ENCODE measurements at places on chromosomes 6 and 20.

DNA sequence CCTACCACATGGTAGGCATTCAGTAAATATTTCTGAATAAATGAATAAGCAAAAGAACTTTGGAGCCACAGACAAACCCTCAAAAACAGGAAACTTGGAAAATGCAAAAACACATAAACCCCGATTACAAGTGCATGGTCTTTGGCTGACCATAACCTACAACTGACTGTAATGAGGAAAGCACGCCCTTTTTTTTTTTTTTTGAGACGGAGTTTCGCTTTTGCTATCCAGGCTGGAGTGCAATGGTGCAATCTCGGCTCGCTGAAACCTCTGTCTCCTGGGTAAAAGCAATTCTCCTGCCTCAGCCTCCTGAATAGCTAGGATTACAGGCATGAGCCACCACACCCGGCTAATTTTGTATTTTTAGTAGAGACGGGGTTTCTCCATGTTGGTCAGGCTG lies 11.9 kb upstream of the LATS1 start:
- DNase-seq, result no peak

GRCh38 chr20:653590-654416 lies 803 bp upstream of the SRXN1 start:
- DNase-seq, result no peak

DNA sequence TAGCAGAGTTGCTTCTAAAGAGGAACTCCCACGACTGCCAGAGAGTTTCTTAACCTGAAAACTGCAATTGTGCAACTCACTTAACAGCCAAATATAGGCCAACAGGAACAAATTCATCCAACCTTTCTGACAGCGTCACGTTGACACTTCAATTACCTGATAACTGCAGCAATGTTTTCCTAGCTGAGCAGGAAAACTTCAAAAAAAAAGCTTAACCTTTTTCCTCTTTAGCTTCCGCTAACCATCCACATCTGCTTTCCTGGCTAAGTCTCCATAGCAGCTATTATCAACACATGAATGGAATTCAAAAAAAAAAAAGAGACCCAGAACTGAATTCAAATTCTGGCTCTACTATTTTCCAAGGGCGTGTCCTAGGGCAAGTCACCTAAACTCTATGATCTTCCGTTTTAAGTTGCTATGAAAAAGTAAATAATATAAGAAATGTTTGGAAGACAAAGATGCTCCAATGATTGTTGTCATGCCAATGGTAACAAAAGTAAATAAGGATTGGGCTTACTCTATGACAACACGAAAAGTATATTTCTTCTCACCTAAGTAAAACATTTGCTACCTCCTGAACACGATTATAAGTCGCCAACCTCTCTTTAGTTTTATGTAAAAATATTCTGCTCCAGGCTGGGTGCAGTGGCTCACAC lies 524.6 kb upstream of the JARID2 start:
- no peak for DNase-seq

DNA sequence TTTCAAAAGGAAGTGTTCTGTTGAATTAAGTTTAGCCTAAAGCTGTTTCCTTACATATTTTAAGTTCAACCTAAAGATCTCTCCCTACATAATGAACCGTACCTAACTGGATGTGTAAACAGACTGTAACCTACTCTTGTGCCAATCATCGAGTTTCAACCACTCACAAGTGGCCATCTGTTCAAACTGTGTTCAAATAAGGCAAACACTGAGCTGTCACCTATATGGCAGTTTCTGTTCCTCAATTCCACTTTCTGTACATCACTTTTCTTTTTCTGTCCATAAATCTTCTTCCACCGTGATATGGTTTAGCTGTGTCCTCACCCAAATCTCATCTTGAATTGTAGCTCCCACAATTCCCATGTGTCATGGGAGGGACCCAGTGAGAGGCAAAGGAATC lies 428.6 kb downstream of the HACE1 start:
- DNase-seq, result no peak

DNA sequence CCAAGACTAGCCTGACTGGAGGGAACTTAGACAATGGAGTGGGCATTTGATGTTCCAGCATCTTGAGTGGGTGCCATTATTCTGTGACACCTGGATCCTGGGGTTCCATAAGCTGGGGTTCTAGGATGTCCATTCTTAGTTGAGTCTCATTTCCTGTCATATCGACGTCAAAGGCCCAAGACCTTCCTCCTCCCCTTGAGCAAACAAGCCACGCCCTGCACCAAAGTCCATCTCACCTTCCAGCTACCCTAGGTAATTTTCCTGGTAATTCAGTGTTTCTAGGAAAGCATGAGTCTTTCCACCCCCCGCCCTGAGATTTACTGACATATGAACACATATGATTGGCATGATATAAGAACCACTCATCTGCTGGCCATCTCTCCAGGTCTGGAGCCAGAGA lies at the start of gene TRIM40:
Gene TRIM40, plus strand, starts transcription at position 384 of the 400 bp plus-strand sequence. CDS start 897 bp downstream, outside the sequence.
- DNase-seq, result no peak

- no peak for DNase-seq
These were observed 39.3 kb downstream of the ALDH8A1 start for GRCh38 chr6:134910593-134910935.

DNA sequence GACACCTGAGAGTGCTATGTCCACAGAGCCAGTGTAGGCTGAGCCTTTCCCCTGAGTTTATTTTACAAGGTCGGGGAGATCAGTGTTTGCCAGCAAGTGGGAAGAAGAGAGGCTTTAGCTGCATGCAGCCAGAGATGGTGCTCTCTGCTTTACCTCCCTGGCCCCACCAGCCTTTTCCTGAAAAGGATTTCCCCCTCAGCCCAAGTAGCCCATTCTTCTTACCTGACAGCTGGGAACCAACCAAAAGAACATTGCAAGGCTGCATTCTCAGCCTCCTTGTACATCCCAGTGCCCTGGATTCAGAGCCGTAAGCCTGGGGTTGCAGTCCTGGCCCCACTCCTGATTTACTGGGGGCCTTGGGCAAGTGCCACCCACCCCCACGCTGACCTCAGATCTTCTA lies 16.9 kb downstream of the SNPH start:
- DNase-seq, result no peak

DNA sequence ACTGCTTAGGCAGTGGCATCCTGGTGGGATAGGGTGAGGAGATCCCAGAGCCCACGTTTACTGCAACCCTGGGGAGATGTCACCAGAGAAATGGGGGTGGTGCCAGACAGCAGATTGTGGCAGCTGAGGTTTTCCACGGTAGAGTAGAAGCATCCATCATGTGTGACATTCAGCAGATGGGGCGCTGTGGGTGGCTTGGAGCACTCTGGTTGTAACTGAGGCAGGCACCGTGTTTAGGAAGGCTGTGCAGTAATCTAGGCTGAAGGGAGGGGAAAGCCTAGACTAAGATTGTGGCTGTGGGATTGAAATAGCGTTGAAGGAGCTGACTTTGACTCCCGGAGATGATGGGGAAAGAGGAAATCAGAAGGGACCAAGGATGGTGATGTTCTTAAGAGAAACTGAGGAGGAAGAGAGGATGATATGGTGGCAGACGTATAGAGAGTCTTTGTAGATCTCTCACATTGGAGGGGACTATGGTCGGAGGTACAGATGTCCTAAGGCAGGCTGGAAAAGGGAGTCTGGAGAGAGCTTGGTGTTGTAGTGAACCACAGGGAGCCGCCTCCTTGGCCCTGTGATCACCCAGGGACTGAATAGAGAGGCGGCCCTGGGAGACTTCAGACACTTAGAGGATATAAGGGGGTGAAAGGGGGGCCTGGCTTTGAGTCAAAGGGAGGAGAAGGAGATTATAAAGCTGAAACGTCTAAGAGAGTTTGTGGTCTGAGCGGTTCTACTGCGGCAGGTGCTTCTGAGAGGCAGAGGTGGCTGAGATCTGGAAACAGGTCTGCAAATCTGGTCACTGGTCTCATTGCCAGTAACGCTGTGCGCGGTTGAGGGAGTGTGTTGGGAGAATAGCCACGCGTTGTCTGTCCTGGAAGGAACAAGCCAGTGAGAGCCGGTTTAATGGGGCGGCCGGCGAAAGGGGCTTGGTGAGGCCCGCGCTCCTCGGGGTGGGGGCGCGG lies 792 bp upstream of the MICA start:
- DNase-seq, result no peak

DNA sequence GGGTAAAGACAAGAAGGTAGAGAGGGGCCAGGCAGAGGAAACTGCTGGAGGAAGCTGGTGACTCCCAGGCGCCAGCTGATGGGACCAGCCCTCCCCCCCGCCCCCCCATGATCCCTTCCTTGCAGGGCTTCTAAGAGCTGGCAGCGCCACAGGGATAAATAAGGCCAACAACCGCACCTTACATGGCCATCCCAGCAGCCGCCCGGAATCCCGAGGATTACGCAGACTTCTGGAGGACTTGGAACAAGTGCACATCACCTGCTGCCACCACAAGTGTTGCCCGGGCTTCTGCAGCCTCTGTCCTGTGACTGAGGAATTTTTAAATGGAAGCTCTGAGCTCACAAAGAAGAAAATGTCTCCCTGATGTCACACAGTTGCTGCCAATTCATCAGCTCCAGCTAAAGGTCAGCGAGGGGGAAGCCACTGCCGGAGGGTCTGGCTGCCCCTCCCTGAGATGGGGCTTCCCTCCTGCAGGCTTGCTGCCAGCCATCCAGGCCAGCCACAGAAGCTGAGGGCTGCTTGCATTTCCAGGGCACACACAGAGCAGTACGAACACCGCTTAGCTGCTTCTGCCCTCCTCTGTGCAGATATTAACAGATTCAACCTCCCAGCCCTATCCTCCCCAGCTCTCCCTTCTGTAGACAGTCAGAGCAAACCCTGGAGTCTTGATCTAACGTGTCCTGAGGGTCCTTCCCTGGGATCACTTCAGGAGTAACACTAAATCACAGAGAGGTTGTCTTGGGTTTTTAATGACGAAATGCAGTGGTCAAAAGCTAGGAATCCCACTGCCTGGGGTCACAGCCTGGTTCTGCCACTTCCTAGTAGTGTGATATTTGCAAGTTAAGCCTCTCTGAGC lies 38.6 kb upstream of the PIM1 start:
- no peak for DNase-seq

- DNase-seq, result peak; percentile 87
These were observed 301.7 kb upstream of the ZFP64 start for GRCh38 chr20:52493171-52493721.

DNA sequence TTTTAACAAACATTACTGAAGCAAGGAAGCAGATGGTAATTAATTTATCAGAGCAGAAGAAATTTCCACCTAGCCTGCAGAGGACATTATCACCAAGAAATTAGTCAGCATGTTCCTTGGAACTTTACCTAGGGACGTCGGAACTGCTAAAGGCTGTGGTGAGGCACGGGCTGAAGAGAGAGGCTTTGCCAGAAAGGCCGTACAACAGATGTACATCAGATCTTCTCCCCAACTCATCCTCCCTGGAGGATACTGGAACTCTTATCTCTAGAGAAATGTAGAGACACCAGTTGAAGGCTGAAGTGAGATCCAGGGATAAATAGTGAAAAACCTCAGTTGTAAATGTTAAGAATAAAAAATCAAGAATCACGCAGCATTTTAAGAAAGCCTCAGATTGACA lies 257.1 kb downstream of the SAMD5 start:
- DNase-seq, result no peak

GRCh38 chr6:133814797-133815196 lies 74.1 kb upstream of the TCF21 start:
- no peak for DNase-seq

GRCh38 chr6:148203970-148204369 lies 138.7 kb upstream of the SASH1 start:
- DNase-seq, result no peak

- no peak for DNase-seq
These were observed 94.8 kb upstream of the AFDN start for GRCh38 chr6:167731731-167732422.

DNA sequence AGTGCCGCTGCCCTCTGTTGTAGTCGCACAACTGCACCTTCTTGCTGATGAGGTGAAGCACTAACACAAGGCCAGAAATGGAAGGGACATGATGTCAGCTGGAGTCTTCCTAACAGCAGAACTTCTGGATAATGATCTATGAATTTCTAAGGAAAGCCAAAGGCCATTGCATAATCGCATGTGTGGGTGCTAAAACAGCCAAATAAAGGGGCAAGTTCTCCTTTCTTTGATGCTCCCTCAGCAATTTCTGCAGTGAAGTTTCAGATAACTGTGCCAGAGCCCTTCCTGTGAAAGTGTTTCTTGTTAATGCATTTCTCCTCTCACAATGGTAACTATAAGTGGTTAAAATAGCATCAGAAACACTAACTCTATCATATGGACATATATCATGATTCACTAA lies 8.0 kb upstream of the F13A1 start:
- no peak for DNase-seq

GRCh38 chr6:80148220-80148619 lies 41.7 kb downstream of the BCKDHB start:
- DNase-seq, result no peak

DNA sequence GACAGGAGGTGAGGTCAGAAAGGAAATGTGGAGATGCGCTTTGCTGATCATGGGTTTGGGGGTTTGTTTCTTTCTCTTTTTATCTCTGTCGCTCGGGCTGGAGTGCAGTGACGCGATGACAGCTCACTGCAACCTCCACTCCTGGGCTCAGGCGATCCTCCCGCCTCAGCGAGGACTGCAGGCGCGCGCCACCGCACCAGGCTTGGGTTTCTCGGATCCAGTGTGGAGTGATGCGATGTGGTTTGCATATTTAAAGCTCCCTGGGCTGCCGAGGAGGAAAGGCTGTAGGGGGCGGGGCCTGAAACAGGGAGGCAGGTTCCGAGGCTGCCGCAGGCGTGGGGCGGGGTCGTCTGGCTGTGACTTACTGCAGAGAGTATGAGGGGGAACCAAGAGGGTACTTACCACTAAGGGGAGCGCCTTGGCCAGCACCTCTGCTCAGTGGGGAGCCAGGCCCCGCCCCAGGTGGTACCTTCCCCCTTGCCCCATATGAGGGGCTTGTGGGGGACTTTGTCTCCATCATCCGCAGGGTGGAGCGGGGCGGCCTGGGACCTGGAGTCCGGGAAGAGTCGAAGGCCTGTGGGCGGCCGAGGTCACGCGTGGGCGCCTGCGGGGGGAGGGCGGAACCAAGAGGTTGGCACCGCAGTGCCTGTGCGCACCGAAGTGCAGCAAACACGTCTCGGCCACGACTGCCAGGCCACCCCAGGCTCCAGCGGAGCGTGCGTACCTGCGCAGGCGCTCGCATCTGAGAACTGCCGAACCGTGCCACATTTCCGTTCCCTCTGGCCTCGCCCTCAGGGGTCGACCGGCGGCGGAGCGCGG lies 12.7 kb upstream of the BAK1 start:
- DNase-seq, result no peak

DNA sequence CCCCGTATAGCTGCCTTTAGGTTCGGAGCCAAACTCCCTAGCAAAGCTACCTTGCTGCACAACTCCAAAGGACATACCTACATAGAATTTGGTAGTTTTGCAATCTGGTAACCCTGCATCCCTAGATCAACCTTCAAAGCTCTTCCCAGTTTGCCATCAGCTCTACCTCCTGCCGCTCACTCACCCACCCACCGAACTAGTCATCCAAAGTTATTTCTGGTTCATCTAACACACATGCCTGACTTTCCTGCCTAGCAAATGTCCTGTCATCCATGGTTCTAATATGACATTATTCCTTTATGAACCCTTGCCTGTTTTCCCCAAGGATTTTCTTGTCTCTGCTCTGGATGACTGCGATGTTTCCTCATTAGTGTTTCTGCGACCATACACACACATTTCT lies 21.6 kb downstream of the SPAG4 start:
- no peak for DNase-seq

All from SHP77 treated with DMSO at 0.1 percent for 48 hours (cell line).